ENCODE measurements at places on chromosomes 3 and 15.

DNA sequence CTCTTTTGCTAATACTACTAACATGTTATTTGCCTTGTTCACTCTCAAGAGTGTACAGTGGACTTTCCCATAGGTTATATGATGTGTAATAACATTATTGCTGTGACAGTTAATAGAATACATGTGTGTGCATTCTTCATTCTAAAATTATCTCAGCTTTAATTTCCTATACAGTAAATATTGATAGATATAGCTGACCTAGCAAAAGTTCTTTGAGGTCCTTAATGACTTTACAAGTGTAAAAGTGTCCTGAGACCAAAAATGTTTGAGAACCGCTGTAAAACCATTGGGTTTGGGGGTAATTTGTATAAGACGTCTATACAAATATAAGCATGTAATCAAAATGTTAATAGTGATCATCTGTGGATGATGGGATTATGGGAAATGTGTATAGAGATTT, 469.5 kb upstream of the PROK2 start:
- no peak for DNase-seq

- no peak for DNase-seq
These were observed 83.0 kb downstream of the RSL24D1 start for GRCh38 chr15:55113736-55114135.

DNA sequence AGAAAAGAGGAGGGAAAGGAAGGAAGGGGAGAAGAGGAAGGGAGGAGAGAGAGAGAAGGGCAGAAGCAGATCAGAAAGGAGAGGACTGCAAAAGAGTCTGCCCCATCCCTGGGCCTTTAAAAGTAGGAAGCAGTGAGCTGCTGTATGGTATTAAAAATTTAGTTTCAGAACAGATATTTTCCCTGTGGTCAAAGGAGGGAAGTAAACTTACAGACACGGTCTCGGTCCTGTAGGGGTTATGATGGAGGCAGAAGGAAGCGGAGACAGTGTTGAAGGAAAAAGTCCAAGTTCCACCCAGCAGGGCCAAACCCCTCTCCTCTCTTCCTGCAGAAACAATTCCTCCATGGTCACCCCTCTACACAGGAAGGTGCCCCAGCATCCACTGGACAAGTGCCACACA, 122.0 kb upstream of the PROK2 start:
- no peak for DNase-seq

GRCh38 chr15:49063402-49064280, 17.4 kb upstream of the SECISBP2L start:
- DNase-seq: no peak

GRCh38 chr3:171472552-171472951, 12.3 kb upstream of the TNIK start:
- DNase-seq: no peak

GRCh38 chr15:78573416-78573815, 8.1 kb downstream of the CHRNA5 start:
- DNase-seq: no peak

DNA sequence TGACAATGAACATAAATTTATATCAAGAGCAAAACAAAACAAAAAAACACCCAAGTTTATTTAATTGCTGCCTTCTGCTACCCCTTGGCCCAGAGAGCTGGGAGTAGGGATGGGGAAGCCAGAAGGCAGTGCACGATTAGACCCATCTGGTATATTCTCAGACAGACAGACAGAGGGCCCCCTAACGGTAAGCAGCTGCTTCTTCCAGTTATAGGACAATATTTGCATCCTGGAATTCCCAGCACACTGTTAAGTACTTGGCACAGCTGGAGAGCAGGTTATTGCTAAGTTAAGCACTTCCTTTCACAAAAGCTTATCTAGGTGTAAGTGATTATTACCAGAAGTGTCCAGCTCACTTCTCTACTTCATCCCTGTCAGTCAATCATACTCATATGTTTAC, 39.3 kb downstream of the C2CD4B start:
- DNase-seq: no peak

GRCh38 chr3:39712413-39713048, 96.9 kb upstream of the MYRIP start:
- DNase-seq: no peak

GRCh38 chr3:11982341-11982941, 21.7 kb upstream of the SYN2 start:
- no peak for DNase-seq

DNA sequence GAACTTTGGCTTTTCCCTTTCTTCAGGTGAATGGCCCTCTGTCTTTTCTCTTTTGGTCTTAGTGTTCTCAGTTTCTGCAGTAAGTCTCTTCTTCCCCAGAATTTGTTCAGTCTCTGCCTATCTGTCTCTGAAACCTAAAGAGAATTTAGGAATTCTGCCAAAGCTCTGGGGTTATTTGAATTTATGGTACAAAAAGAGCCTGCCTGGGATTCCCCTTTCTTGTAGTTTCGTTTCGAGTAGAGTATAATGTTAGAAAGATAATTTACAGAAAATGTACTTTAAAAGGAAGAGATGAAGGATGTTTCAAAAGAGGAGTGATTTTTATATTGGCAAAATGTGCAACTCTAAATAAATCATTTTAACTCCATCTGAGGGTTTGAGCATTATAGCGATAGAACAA, 247.4 kb upstream of the SATB1 start:
- DNase-seq: no peak

DNA sequence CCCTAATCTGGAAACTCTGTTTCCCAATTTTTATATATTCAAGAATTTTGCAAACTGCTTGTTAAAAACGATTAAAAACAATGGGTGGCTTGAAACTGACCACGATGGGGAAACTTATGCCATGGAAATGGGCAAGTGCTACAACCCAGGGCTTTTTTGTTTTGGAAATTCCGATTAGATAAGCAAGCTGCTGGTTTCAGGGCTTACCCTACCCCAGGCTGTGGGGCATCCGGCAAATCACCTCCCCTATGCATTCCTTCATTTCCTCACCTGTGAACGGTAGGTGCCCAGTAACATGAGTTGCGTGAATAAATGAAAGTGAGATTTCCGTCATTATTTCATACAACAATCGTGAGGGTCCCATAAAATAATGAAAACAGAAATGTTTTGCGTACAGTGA, 34.3 kb downstream of the ST6GAL1 start:
- DNase-seq: no peak

DNA sequence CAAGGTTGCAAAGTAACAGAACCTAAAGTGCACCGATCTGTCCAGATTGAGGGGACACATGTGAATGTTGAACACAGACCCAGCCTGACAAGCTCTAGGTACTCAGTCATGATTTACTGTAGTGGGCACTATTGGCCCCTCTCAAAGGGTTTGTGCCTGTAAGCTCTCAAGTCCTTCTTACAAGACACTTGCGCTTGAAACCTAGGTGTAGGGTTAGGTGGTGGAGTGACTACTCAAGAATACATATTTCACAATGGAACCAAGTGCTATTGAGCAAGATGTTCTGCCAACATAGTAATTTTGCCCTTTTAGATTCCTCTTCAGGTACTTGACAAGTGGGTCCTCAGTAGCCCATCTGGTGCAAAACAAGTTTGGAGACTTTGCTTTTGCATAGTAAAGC, 169.9 kb downstream of the AKAP13 start:
- DNase-seq: no peak

GRCh38 chr15:33722005-33722672, 246.2 kb upstream of the CHRM5 start:
- DNase-seq: peak; percentile 24

DNA sequence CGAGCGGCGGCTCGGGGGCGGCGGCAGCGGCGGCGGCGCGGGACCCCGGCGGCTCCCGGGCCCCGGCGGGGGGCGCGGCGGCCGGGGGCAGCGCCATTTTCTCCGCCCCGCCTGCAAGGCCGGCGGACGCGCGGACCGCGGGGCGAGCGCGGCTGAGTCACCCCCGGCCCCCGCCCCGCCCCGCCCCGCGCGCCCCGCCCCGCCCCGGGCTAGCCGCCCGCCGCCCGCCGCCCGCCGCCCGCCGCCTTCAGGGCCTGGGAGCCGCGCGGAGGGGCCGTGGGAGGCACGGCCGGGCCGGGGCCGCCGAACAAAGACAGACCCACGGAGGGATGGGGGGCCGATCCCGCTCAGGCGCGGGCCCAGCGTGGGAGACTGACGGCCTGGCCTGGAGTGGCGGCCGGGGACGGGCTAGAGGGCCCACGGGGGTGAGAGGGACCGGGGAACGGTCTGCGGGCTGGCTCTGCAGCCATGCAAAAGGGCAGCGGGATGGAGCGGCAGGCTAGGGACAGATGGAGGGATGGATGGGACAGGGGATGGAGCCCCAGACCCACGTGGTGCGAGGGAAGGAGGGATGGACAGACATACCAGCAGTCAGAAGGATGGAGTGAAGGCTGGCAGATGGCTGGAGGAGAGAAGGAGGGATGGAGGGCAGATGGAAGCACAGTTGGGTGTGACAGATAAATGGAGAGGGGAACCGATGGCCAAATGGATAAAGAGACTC, at the start of gene EIF4E3:
TSS of gene EIF4E3 (minus strand) at position 132 of the 721 bp plus-strand sequence. CDS start at position 97, 35 bp downstream.
- no peak for DNase-seq

GRCh38 chr3:172673210-172673679, 37.6 kb downstream of the NCEH1 start:
- no peak for DNase-seq

DNA sequence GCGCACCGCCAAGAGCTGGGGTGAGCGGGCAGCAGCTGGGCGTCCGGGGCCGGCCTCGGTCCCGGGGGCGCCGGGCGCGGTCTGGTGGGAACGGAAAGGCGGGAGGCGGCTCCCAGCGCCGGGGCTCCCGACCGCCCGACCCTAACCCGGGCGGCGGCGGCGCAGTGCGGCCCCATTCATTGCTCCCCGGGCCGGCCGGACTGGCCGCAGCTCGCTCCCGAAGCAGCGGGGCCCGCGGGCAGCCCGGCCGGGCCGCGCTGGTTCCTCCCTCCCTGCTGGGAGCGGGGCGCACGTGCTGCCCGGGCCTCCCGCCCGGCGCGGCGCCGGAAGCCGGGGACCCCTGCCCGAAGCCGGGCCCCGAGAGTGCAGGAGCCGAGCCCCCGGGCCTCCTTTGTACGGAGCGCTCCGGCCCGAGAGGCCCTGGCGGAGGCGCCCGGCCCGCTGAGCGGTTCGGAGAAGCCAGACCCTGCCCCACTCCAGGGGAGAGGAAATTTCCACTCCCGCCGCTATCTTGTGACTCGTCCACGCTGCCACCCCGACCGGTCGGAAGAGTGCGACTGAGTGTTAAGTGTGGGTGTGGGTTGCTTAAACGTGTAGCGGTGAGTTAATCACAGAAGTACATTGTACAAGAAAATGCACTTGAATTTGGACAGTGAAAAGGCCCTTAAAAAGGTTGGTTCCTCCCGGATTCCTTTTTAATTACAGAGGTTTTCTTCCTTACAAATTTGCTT, 613 bp downstream of the ATP1B3 start:
- no peak for DNase-seq

DNA sequence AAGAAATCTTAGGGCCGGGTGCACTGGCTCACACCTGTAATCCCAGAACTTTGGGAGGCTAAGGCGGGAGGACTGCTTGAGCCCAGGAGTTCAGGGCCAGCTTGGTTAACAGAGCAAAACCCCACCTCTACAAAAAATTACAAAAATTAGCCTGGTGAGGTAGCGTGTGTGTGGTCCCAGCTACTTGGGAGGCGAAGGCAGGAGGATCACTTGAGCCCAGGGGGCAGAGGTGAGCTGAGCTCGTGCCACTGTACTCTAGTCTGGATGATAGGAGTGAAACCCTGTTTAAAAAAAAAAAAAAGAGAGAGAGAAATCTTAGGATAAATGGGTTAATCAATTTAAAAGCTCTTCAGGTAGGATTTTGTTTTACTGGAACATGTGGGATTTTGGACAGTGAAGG, 31.2 kb upstream of the DUT start:
- no peak for DNase-seq

GRCh38 chr15:82231233-82231632, 31.3 kb downstream of the EFL1 start:
- DNase-seq: no peak

- DNase-seq: no peak
These were observed 31.6 kb downstream of the SAXO2 start for GRCh38 chr15:82294061-82294690.

DNA sequence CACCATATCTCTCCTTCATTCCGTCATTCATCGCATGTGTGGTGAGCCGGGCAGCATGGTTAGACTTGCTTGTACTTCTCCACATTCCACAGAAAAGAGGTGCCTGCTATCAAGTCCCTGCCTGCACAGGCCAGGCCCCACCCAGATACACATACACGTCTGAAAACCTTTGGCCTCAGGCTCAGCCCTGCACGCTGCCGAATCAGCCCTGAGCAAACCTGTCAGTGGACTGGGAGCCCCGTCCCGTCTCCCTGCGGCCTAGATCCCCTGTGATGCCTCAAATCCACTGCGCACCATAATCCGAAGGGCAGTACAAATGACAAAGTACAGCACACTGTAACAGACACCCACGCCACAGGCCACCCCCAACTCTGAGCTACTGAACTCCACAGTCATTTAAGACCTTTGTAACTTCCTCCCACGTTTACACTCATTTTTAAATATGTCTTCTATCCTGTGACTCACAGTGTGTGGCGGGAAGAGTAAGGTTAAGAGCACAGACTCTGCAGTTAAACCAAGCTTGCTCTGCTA, 67.1 kb downstream of the MB21D2 start:
- peak; percentile 69 for DNase-seq

- no peak for DNase-seq
These were observed 11.4 kb downstream of the SKIL start for GRCh38 chr3:170368921-170369320.

- no peak for DNase-seq
These were observed 523.0 kb downstream of the NTRK3 start for GRCh38 chr15:87733541-87733941.

DNA sequence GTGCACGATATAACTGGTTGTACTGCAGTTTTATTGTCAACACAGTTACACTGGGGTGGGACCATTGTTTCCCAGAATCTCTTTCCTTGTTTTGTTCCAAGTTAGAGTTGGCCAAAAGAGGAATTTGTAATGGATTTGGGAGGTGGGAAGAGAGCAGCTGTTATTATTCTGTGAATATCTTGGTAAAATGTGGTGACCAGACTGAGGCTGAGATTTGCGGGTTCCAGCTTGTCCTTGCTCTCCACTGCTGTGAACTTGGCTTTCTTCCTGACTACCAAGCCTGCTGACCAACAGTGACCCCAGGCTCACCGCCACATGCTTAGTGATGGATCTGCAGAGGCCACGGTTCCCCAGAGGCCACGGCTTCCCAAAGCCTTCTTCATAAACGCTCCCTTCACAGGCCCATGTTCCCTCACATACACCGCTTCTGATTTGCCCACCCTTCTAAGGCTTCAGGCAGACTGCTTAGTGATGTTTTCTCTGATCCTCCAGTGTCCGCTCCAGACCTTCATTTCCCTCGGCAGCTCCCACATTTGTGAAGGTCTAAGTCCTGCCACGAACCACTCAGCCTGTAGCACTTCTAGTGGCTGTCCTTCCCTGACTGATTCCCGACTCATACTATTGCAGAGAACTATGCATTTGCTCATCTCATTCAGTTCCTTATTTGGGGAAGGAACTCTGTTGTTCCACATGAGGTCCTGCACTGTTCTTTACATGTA, 525.5 kb upstream of the RGMA start:
- no peak for DNase-seq

GRCh38 chr15:80070840-80071239, 11.4 kb downstream of the ZFAND6 start:
- no peak for DNase-seq

- DNase-seq: no peak
These were observed 258.9 kb downstream of the FHIT start for GRCh38 chr3:60992395-60992794.
